ENCODE measurements at places on chromosomes 5 and 9. TPM values are rescaled to one million over a fixed set of nuclear protein-coding genes. Genes with fewer than 3 reads are reported as not detected.

DNA sequence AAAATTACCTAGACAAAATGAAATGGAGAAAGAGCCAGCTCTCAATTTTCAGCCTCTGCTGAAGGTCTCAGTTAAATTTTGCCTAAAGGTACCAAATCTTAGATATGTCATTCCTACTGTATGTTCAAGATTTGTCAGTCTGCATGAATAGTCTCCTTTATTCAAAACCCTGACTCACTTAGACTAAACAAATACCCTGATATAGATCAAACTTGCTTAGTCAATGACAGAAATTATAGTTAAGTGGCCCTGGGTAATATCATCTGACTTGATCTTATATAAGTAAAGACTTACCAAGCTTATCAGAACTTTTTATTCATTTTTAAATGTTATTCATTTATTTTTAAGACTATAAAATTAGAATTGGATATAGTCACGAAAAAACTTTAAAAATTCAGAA lies 12.2 kb downstream of the MEGF9 start:
- DNase-seq: no peak

DNA sequence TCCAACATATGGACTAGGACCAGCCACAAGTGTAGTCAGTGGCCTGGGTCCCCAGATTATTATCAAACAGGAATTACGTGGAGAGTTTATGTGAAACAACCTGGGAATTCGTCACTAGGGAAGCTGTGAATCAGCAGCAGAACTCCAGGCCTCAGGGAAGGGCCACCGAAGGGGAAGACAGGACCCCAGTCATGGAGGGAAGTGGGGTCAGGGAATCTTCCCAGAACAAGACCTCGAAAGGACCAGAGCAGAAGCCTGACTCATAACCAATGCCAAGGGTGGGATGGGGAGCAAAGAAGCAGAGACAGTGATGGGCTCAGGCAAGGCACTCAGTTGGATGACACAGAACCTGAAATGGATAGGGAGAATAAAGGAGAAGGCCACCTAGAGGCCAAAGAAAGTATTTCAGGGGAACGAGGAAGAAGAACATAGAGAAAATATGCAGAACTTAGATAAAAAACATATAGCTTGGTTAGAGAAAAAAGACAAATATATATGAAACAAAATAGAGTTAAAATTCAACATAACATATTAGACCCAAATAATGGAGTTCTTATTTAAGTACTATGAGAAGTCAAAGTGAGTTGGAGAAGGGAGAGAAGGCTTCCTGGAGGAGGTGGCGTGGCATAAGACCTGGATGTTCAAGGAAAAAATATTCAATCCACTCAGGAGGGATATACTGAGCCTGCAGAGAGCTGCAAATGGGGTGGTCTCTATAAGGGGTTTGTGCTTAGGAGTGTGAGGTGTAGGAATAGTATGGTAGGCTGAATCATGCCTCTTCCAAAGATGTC lies 66.7 kb upstream of the CAST start:
- DNase-seq: no peak

DNA sequence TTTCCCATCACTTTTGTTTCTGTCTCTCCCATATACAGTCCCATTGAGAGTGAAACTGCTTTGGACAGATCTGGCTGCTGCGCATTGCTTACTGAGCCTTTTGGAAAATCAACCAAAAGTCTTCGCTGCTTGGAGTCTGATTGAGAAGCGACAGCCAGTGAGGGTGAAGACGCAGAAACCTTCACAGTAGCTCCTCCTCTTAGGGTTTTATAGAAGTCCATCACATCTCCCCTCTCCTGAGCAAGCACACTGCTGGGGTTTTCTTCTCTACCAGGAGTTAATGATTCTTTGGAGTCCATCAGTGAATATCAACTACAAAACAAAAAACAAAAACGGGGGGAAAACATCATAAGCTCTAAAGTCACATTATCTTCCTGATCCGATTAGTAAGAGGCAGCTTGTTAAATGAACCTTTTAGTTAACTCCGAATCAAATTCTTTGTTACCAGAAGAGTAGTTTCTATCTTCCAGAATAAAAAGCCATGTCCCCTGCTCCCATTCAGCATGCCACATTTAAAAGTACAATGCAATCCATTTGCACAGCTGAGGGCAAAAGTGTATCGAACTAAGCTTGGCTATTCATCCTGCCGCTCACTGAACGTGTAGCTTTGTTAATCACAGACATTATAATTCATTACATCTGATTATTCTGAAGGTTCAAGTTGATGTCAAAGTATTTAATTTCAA lies 2.8 kb downstream of the NR3C1 start:
- no peak for DNase-seq

GRCh38 chr9:100309992-100310391 lies 42.8 kb downstream of the TEX10 start:
- DNase-seq: no peak

DNA sequence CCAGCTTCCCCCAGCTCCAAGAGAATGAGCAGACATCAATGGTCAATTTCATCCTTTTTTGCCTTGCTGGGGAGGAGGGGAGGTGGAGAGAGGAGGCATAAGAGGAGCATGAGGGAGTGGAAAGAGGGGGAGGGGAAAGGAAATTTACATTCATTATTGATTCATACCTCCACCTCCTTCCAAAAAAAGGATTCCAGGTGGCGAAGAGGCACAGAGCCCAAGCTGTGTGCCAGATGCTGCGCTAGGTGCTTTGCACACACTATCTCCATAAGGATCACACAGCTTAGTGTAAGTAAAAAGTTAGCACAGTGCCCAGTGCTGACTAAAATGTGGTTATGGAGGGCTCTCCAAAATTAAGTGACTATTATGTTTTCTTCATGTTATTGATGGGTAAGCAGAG lies 11.0 kb downstream of the ASTN2 start:
- no peak for DNase-seq

- DNase-seq: no peak
These were observed 1054.9 kb downstream of the PTPRD start for GRCh38 chr9:9557804-9558334.

GRCh38 chr9:9615086-9615485 lies 997.7 kb downstream of the PTPRD start:
- no peak for DNase-seq

DNA sequence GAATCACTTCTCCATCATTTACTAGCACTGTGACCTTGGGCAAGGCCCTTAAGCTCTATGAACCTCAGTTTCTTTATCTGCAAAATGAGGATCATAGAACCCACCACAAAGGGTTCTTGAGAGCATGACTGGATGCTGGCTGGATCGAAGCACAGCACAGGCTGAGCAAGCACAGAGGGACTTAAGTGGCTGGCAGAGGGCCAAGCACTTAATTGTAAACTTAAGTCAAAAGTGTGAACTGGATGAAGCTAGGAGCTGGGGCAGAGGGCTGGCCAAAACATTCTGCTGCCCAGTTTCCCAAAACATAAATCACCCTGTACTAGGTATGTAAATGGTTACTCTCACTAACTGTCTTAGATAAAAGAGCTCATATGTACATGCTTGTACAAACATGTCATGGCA lies 112.3 kb upstream of the WWC1 start:
- DNase-seq: no peak

GRCh38 chr9:99778308-99778707 lies 43.4 kb upstream of the NR4A3 start:
- DNase-seq: no peak

DNA sequence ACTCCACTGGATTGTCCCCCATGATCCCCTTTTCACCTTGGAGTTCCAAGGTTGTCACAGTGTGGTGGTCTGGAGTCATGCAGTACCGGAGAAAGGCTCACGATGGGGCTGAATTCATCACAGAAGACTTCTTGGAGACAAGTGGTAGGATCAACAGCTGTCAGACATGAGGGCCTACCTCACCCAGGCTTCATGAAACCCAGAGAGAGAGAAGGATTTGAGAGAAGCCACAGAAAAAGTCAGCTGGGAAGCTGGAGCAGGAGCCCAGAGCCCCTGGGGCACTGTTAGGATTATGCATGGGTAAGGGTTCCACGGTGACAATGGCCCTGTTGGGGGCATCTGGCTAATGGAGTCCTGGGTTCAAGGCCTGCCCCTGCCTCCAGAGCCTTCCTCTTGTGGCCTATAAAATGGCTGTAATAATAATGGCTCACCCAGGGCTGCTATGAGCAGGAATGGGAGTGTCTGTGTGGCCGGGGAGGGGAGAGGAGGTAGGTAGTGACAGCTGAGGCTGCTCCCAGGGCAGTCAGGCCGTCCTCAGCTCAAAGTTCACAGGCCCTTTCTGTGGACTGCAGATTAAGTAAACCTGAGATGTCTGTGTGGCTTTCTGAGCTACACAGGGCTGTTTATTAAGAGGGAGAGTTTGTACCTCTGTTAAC lies 910 bp downstream of the TRIM14 start:
- DNase-seq: peak; percentile 57

DNA sequence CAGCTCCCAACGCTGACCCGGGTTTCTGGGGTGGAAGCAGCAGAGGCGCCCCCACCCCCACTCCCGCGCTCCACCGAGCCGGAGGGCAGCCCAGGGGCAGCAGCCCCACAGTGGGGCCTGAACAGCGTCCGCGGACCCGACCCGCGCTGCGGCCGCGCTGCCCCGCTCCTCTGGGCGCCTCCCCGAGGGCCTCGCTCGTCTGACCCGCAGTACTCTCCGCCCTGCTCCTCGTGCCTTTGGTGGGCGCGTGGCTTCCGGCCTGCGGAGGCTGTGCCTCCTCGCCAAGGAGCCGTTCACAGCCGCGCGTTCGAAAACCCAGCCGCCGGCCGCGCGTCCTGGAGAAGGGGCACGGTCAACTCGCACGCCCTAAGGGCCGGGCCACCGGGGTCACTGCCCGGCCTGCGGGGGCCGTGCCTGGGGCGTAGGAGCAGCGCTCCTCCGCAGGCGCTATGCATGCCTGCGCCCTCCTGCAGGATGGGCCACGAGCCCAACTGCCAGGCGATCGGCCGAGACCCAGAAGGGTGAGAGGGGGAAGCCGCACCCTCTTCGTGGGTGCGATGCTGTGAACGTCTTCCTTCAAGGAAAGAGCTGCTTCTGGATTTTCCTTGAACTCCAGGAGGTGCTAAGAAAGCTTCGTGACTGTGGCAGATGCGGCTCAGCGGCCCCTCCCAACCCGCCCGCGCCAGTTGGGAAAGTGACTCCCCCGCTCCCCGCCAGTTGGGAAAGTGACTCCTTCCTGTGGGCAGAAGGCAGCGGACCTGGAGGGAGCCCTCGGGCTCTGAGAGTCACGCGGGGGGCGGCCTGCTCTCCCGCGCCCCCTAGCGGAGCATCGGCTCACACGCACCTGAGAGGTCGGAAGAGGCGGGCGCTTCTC lies 82.7 kb downstream of the HSD17B3 start:
- peak; percentile 68 for DNase-seq

GRCh38 chr9:125487842-125488241 lies 219.2 kb downstream of the MAPKAP1 start:
- DNase-seq: no peak

DNA sequence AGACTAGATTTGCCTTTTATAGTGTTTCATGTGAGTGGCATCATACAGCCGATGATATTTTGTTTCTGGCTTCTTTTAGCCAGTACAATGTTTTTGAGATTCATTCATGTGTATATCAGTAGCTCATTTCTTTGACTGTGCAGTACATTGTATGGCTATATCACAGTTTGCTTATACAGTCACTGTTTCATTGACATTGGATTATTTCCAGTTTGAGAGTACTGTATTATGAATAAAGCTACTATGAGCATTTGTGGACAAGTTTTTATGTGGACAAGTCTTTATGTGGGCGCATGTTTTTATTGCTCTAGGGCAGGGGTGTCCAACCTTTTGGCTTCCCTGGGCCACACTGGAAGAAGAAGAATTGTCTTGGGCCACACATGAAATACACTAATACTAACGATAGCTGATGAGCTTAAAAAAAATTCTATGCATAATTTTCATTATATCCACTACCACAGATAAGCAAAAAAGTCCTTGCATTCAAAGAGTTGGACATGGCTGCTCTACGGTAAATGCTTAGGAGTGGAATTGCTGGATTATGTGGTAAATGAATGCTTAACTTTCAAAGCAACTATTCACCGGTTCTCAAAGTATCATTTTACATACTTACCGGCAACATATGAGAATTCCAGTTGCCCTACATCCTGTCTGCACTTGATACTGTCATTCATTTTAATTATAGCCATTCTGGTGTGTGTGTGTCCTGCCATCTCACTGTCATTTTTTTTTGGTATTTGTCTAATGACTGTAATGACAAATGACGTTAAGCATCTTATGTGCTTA lies 177.8 kb downstream of the RGS3 start:
- DNase-seq: no peak

DNA sequence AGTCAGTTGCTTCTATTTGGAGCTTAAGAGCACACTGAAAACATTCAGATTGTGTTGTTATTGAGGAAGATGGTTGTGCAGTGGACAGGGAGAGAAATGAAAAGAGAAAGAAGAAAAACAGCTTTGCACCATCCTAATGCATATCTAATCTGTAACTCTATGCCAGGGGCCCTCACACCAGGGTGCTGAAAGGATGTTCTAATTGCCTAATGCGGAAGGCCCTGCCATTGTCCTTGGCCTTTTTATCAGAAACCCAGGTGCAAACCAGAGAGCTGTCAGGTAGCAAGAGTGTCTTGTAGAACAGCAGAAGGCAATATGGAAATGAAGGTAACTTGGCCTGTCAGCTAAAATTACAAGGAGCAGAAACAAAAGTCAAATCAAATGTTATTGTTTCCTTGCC lies 384.5 kb upstream of the PIK3R1 start:
- DNase-seq: no peak

- DNase-seq: no peak
These were observed 197.5 kb downstream of the ARHGEF28 start for GRCh38 chr5:73823508-73823925.

DNA sequence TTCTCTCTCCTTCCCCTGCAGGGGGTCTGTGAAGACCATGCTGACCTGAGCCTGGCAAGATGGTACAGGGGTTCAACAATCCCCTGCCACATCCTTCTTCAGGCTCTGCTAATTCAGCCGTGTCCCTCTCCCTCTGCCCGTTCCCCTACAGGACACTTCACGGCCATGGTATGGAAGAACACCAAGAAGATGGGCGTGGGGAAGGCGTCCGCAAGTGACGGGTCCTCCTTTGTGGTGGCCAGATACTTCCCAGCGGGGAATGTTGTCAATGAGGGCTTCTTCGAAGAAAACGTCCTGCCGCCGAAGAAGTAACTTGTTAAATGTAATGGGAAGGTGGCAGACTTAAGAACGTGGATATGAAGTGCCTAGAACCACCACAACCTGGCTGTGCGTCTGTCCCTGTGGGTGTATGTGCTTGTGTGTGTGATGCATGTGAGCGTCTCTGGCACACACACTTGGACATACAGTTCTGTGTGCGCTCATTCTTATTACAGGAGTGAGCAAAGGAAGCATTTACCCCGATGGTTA lies 6.9 kb upstream of the CCIN start:
- no peak for DNase-seq

DNA sequence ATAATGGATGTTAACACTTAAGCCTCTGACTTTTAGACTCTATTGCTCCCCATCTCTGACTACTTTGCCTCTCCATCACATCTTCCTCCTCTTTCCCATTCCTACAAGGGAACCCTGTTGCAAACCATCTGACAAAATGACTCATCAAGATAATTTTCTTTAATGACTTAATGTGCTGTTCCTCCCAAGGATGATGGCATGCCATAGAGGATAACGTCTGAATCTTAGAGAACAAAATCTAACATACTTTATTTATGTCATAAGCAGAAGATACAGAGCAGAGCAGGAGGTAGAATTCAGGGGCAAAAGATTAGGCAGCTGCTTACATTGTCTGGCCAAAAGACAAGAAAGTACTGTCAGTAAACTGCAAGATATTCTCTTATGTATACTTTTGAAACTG lies 76.8 kb downstream of the FGF10 start:
- no peak for DNase-seq

The SPINK4 gene
- not detected for total RNA-seq

The KLHL3 gene
- total RNA-seq: 16.3 TPM

The COL27A1 gene
- total RNA-seq: 1.7 TPM

The PCDHB5 gene
- total RNA-seq: not detected

The CER1 gene
- not detected for total RNA-seq

The CDH18 gene
- total RNA-seq: not detected
